ENCODE measurements at places on chromosomes 4 and X.
A peak's percentile ranks its signal among the peaks of the same experiment; 100 is the strongest.

GRCh38 chr4:1974840-1975239 is 33.9 kb downstream of the NELFA start:
- no peak for DNase-seq

GRCh38 chr4:138736362-138736761 is 279.2 kb upstream of the NOCT start:
- DNase-seq: no peak

DNA sequence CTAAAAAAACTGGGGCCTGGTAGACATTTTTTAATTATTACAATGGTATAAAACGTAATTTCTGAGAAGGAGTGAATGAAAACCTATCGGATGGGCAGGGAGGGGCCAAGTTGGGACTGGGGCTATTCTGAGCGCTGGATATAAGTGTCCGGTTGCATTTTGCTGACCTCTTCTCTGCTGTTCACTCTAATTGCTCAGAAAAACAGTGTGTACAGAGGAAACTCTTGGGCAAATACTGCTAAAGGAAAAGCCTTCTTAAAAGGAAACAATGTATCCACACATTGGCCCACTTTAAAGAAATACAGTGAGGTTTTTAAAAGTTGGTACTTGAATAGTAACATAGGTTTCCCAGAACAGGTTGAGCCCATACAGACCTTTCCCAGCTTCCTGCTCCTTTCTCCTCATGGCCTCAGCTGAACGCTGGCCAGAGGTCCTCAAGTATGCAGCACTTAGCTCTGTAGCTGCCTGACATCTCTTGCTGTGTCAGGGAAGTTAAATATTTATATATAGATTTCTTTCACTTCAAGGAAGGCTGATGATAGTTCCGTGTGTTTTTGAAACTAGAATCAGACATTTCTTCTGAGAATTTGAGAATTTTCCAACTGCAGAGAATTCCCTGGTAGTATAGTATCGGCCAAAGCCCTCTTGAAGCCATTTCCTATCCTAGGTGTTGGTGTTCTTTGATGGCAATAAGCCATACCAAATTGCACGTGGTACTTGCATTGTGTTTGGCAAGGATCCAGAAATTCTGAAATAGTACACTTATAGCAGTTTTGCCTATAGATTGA is 97.1 kb upstream of the SLC4A4 start:
- DNase-seq: no peak

- DNase-seq: no peak
Observed at GRCh38 chr4:38181286-38181685, 221.1 kb downstream of the PTTG2 start.

DNA sequence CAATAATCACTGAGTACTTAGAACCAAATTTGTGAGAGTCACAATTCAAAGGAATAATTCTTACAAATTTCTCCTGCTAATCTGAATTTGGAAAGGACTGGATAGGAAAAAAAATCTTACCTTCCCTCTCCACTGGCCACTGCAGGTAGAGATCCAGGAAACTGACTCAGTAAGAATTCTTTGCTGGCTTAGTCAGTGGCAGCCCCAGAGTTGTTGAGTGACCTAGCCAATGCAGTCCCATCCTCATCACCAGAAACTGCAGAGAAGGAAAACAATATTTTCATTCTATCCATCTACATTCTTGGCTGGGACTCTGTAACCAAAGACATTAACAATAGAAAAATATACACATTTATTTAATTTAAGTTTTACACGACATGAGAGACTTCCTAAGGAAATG is 572.0 kb downstream of the ADGRL3 start:
- DNase-seq: no peak

- no peak for DNase-seq
Observed at GRCh38 chrX:71621603-71622002, 3.3 kb upstream of the CXCR3 start.

GRCh38 chr4:53195815-53196661 is 169.8 kb downstream of the SCFD2 start:
- DNase-seq: no peak

DNA sequence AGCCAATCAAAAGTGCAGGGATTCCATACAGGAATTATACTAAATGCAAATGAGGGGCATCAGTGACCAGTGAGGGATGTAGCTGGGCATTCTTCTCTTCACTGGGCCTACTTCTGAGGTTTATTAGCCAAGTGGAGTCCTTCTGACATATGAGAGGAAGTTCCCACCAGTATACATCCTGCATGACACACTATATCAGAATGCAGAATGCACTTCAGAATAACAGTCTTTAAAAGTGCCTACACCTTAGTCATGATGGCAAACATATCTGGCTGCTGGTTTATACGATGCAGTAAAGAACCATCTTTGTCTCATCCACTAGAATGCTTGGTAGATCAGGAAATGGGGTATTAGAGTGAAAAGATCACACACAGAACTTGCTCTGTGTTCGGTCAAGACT is 180.3 kb upstream of the PPARGC1A start:
- DNase-seq: no peak

- DNase-seq: peak; percentile 34
Observed at GRCh38 chr4:173025131-173025530, 143.5 kb upstream of the GALNT7 start.

DNA sequence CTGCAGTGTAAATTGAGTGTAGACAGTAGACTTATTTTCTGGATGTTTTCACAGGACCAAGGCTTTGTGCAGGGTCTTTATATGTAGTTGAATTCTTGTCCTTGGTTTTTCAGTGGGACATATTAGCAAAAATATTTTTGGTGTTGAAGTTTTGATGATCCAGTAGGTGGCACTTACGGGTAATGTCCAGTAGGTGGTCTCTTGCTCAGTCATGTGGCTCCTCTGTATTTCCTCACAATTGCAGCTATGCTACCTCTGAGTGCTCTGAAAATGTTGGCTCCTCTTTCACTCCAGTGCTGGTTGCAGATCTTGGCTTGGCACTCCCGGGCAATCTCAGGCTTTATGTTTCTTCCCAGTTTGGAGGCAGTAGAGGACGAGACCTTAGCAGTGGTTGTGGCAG is 419.8 kb upstream of the AMOT start:
- no peak for DNase-seq

DNA sequence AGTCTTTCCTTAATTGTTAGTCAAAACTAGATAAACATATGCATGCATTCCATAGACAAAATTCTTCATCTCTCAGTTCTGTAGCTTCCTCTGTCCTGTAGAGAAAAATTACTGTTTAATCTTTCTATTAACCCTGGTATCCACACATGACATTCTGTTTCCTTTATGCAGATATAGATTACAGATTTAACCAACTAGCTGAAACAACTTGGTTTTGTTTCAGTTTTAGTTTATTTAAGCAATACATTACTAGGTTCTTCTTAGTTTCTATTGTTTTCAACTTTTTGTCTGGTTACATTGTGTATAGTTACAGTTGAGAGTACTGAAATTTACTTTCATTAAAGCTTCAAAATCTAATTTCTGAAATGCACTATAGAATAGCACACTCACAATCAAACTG is 933.9 kb upstream of the EPHA5 start:
- no peak for DNase-seq

DNA sequence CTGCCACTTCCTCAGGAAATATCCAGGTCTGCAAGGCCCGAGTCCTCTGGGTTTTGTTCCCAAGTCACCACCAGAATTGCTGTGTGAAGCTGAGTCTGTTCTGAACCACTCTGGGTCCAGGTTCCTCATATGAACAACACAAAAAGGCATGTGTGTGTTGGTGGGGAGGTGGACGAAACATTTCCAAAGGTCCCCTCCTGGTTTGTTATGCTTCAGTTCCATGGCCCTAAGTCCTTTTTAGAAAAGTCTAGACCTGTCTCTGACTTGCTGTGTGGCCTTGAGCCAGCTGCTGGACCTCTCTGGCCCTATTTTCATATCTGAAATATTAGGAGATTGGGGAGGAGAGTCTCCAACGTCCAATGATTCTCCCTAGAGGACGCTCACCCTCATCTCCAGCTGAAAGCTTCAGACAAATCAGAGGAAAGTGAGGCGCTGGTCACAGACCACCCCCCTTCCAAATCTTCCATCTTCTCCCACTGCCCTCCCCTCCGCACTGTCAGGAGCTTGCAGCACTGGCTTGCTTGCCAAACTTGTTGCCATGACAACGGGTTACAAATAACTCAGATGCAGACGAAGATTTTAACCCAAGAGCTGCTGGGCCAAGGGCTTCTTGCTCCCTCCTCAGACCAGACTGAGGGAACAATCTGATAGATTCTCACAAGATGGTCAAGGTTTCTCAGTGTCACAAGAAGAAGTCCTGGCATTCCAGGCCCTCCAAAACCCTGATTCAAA is 64.5 kb downstream of the SMC1A start:
- DNase-seq: no peak

- DNase-seq: no peak
Observed at GRCh38 chr4:109721033-109721432, 8.8 kb downstream of the PLA2G12A start.

- no peak for DNase-seq
Observed at GRCh38 chr4:117293784-117294183, 208.4 kb upstream of the TRAM1L1 start.

GRCh38 chr4:128907981-128908380 is 98.5 kb downstream of the JADE1 start:
- DNase-seq: no peak

- no peak for DNase-seq
Observed at GRCh38 chr4:79609817-79610216, 201.8 kb upstream of the GK2 start.

GRCh38 chrX:103741879-103742278 is 31.2 kb downstream of the TMEM31 start:
- DNase-seq: no peak

- DNase-seq: no peak
Observed at GRCh38 chr4:166293556-166293955, 420.5 kb downstream of the TLL1 start.

- DNase-seq: no peak
Observed at GRCh38 chr4:156154978-156155377, 201.3 kb upstream of the CTSO start.

GRCh38 chr4:10461091-10461849 is 4.0 kb upstream of the ZNF518B start:
- DNase-seq: peak; percentile 83

DNA sequence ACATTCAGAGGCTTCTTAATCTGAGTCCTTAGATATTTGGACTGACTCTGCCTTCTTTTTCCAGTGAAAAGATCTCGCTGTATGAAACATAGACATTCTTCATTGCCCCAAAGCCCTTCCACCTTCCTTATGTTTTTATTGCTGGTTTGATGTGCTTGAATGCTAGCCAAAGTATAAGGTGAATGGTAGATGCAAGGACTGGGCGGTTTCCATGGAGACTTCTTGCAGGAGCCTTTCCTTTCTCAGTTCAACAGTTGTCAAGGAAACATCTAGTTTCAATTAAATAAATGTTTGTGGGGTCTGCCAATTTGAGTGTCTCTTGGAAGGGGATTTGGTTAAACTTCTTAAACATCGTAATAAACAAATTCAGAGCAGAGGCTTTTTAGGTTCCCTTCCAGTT is 46.0 kb downstream of the REPS2 start:
- DNase-seq: no peak

DNA sequence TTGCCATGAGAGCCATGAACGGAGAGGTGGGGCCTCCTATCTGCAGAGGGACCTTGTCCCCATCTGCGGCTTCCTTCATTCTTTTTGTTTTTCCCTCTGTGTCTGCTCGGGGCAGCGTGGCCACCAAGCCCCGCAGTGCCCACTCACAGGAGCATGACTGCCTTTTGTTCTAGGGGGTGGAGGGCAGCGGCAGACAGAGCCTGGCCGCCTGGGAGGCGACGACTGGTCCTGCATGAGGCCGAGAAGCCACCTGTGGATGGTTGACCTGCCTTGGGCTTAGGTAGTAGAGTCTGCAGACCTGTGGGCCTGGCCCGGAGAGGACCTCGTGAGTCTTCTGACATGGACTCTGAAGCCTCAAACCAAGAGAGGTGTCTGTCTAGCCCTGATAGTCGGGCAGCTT is 1.4 kb downstream of the RBM3 start:
- no peak for DNase-seq

DNA sequence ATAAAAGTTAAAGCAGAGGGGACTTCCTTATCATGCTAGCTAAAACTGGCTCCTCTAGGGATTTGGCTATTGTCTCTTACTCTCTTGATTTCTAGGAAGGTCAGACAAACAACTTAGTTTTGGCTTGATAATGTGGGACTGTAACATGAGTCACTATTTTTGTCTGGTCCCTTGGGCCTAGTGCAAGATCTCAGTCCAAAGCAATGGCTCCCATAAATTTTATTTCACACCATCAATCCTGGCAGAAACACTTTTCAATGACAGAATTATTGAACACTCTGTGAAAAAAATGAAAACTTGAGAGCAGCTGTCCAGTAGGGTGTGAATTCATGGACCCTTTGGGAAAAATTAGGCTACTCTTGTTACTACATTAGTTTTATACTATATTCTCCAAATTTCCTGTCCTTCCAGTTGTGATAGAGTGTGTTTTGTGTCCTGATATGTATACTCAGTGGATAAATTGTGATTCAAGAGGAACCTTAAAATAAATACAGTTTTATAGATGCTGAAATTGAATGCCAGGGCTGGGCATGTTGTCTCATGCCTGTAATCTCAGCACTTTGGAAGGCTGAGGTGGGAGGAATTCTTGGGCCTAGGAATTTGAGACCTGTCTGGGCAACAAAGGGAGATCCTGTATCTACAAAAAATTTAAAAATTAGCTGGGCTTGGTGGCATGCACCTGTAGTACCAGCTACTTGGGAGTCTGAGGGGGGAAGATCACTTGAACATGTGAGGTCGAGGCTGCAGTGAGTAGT is 10.8 kb upstream of the SNCA start:
- no peak for DNase-seq

DNA sequence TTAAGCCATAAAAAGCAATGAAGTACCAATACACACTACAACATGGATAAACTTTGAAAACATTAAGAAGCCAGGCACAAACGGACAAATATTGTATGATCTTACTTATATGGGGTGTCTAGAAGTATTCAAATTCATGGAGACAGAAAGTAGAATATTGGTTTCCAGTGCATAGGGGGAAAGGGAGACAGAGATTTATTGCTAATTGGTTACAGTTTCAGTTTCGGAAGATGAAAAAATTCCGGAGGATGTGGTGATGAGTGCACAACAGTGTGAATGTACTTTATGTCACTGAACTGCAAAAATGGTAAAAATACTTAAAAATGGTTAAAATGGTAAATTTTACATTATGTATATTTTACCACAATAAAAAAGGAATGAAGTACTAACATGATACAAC is 5.1 kb upstream of the PRDX4 start:
- DNase-seq: peak; percentile 18
